ENCODE measurements at places on chromosomes 7 and 10.

GRCh38 chr7:138162236-138162635 lies 86.0 kb downstream of the AKR1D1 start:
- no peak for DNase-seq

- DNase-seq, result peak; percentile 3
These were observed 127.8 kb upstream of the ADCY1 start for GRCh38 chr7:45446195-45446944.

DNA sequence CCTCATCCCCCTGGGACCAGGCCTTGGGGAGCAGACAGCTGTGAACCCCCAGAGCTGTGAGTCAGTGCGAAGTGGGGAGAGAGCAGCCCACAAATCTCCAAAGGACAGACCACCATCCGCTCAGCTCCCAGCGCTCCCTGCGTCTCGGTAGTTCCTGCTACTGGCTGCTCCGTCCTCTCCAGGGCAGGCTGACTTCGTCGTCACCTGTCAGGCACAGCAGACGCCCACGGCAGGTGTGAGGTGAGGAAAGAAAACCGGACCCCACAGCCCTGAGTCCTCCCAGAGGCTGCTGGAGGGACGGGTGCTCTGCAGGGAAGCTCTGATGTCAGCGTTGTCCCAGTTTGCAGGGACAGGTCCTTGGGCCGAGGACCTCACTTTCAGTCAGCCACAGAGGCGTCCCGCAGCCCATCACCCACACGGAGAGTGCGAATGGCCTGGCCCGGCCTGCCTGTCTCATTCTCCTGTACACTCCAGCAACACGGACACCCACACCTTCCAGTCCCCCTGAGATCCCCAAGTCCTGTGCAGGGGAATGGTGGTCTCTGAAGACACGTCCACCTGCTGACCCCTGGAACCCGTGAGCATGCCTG lies 95.2 kb downstream of the DNAJB6 start:
- no peak for DNase-seq

DNA sequence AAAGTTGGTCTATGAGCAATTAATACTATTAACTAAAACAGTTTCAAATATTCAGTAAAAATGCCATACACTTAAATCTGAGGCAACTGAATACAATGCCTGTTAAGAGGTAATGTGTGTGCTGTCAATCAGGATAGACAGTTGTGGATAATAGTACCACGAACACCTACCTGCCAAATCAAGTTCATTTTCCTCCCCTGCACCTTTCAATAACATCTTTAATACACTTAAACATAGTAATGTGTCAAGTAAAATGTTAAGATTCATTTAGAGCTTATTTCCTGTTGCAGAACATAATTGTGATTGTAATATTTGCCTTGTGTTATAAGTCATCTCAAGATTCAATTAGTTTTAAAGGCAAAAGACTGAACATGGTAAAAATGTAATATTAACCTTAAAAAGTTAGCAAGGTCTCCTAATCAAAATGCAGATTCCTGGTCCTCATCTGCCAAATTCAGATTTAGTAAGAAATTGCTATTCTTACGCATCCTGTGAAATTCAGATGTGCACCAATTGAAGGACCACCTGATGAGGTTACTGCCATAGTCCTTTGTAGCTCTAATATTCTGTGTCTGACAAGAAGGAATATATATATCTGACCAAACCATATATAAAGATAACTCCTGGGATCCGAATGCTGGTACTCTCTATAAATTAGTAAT lies 37.1 kb downstream of the COL1A2 start:
- no peak for DNase-seq

DNA sequence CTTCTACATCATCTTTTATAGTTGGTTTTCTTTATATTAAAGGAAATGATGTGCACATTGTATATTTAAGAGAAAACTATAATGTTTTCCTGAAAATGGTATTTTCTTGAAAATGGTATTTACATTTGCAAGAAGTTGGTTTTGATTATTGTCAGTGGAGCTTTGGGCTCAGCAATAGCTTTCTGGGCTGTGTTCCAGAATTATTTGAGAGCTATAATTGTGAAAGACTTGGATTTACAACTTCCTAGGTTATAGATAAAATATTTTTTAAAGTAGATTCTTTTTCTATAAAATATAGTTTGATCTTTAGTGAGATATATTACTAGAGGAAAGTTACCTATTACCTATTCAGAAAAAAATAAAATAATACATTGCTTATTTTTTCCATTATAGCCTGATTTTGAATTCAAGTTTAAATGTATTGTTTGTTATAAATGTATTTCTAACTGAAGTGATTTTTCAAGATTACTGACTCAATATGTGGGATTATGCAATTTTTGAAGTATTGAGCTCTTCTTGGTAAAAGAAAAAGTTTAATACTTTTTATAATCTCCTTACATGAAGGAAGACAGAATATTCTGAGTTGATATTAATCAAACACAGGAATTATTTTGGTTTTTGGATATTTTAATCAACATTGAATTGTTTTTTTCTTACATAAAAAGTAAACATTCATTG lies 20.2 kb downstream of the GNAI1 start:
- no peak for DNase-seq

- no peak for DNase-seq
These were observed 38.3 kb upstream of the SLC35B4 start for GRCh38 chr7:134355004-134355525.

DNA sequence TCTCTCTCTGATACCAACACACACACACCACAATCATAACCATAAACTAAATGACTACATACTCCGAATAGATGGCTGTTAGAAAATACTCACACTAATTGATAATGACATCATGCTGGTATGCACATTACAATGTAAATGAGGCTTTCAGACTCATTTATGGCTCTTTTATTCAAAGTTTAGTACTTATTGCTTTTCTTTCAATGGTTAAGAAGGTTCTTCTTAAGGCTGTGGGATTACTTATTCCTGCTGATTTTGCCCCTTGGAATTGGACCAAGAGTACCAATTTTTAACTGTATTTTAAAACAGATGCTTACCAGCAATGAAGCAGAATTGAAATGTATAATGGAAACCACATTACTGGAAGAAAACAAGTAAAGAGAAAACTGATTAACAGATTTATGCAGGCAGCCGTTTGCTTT lies 20.6 kb upstream of the CABCOCO1 start:
- DNase-seq, result no peak

GRCh38 chr10:72009425-72010081 lies 45.4 kb downstream of the CHST3 start:
- no peak for DNase-seq

- no peak for DNase-seq
These were observed 68.0 kb downstream of the DIP2C start for GRCh38 chr10:621513-621912.

DNA sequence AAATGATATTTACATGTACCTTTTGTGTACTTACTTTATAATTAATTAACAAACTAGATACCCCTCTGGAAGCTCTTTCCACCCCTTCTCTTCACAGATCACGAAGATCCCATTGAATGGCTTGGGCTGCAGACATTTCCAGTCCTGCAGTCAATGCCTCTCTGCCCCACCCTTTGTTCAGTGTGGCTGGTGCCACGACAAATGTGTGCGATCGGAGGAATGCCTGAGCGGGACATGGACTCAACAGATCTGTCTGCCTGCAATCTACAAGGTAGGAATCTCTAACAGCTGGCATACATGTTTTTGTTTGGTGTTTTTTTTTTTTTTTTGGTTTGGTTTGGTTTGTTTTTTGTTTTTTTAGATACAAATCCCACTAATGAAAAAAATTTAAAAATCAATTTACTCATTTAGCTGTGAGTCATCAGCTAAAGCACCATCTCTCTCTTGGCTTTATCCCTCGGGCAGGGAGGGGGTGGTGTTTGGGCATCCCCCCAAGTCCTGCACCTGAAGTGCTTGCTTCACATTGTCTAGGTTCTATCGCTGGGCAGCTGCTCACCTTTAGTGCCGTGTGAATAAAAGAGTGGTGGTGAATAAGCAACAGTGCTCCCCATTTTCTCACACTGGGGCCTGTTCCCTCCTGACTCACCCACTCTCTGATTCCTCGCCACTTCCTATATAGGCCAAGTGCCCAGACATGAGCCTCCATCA lies 68.9 kb downstream of the MET start:
- DNase-seq, result no peak

GRCh38 chr10:129955601-129956285 lies 8.3 kb downstream of the EBF3 start:
- no peak for DNase-seq

DNA sequence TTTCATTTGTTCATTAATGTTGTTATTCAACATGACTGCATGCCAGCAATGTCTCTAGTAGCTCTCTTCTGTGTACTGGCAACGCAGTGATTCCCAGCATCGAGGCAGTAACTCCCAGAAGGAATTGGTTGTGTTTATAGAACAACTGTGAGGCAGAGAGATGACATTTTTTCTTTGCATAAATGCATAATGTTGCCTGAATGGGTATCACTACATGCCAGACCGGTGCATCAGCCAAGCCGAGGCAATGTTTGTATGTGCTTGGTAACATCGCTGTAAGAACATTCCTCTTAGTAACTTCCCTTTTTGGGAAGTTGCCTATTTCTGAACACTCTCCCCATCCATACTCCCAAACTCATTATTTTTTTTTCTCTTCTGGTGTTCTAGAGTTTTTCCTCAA lies 182.9 kb downstream of the HTR7 start:
- DNase-seq, result no peak

GRCh38 chr7:152544481-152544927 lies 108.7 kb upstream of the KMT2C start:
- DNase-seq, result no peak

- no peak for DNase-seq
These were observed 94.2 kb downstream of the CDK14 start for GRCh38 chr7:90690159-90690858.

GRCh38 chr7:138565451-138566114 lies 105.5 kb downstream of the TRIM24 start:
- DNase-seq, result no peak

DNA sequence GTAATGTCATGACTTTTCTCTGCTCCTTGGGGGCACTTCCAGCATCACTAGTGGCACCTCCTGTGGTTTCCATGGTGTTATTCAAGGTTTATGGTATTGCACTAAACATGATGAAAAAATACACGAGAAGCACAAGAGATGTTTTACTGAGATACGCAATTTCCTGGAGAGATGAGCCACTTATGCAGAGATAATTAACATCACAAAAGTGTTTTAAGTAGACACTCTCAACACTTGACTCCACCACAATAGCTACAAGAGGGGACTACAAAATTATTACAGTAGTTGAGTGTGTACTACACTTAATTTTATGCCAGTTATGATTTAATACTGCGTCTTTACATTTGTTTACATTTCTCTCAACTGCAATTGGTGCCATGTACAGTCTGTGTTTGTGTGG lies 906.7 kb downstream of the DNAJB9 start:
- DNase-seq, result no peak

DNA sequence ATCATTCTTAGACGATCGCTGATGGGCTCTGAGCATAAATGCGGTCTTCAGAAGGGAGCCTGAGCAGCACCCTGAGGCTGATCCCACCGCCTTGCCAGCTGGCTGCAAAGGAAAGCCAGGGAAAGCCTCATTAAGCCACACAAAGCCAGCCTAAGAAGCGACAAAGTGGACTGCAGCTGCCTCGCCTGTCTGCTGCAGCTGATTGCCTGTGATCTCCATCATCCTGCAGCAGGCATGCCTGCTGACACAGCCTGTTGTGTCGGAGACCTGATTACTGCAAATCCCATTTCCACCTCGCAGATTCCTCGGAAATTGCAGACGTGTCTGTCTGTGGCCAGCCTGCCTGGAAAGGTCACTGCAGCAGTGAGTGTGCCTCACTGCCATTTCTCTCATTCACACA lies 1087.0 kb upstream of the AUTS2 start:
- DNase-seq, result no peak

DNA sequence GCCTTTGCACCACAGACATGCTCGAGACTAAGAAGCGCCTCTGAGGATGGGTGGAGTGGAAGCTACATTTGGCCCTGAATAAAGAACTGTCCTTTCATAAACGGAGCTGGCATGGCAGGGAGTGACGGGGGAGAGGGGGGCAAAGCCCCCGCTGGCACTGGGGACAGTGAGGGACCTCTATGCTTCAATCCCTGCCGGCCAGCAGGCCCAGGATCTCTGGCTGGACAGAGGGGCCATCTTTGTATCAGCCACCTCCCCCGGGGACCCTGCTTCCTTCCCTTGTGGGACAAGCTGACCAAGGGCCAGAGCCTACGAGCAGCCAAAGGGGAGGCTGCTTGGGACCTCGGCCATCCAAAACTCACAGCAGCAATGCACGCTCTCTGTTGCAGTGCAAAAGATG lies 28.2 kb upstream of the ECHDC3 start:
- DNase-seq, result no peak

DNA sequence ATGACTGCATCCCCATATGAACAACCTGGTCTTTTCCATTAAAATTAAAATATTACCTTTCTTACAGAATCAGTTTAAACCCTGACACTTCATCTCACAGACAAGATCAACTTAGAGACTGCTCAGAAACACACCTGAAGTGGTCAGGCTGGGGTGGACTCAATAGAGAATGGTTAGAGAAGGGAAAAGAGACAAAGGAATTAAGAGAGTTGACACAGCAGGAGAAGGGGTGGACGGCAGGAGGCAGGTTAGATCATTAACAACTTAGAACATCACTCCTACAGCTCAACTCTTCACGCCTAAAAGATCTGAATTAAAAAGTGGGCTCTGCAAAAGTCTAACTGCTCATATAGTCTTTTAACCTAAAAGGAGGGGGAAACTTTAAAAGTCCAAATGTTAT lies 157.7 kb upstream of the COL1A2 start:
- DNase-seq, result no peak

DNA sequence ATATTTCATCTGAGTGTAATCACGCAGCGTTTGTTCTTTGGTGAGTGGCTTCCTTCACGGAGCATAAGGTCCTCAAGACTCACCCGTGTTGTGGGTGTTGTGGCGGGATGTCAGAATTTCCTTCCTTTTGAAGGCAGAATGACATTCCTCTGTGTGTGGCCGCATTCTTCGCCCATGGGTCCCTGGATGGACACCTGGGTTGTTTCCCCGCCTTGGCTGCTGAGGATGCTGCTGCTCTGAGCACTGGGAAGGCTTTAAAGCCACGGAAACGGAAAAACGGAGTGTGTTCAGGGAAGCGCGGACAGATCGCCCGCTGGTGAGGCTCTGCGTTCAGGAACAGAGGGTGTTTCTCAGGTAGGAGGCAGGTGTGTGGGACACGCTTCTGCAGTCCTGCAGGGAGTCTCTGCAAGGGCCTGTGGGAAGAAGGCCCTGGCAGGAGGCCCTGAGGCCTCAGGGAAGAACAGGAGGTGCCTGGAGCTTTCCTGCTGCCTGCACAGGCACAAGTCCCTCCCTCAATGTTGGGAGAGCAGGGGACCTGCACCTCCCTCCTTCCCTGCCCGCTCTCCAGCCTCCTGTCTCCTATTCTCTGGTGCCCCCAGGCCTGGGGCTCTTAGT lies 35.7 kb upstream of the SHH start:
- no peak for DNase-seq

GRCh38 chr10:98832196-98832595 lies 385.5 kb upstream of the HPS1 start:
- DNase-seq, result no peak

GRCh38 chr7:101018271-101019167 lies 1.4 kb upstream of the MUC17 start:
- DNase-seq, result no peak

- DNase-seq, result no peak
These were observed 22.5 kb downstream of the ST8SIA6 start for GRCh38 chr10:17431871-17432311.
